ENCODE measurements at places on chromosomes 2 and 18.
A peak's percentile ranks its signal among the peaks of the same experiment; 100 is the strongest.

- DNase-seq, result no peak
Observed at GRCh38 chr2:157751462-157752058, 122.9 kb upstream of the ACVR1C start.

- DNase-seq, result no peak
Observed at GRCh38 chr2:218166791-218167190, at the start of gene CXCR1. Gene CXCR1 (minus strand): TSS chr2:218166962. CDS start chr2:218165211, 1,751 bp downstream.

DNA sequence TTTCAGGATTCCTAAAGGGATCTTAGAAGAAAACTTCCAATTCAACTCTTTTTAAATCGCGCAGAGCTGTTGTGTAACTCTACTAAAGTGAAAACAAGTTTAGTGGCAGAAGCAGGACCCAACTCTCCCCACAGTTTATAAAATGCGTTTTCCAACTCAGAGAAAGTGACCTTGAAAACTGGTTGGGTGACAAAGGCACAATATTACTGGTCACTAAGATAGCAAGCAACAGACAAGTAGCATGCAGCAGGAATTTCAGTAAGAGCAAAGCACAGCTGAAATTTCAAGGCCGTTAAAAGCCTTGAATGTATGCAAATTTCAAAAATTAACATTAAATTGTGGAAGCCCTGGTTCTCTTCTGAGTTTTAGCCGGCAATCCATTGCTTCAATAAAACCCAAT, 66.9 kb downstream of the STK39 start:
- peak; percentile 96 for DNase-seq

- DNase-seq, result no peak
Observed at GRCh38 chr2:121650315-121650930, 1.2 kb upstream of the CLASP1 start.
